ENCODE measurements at places on chromosomes 3 and 15.

DNA sequence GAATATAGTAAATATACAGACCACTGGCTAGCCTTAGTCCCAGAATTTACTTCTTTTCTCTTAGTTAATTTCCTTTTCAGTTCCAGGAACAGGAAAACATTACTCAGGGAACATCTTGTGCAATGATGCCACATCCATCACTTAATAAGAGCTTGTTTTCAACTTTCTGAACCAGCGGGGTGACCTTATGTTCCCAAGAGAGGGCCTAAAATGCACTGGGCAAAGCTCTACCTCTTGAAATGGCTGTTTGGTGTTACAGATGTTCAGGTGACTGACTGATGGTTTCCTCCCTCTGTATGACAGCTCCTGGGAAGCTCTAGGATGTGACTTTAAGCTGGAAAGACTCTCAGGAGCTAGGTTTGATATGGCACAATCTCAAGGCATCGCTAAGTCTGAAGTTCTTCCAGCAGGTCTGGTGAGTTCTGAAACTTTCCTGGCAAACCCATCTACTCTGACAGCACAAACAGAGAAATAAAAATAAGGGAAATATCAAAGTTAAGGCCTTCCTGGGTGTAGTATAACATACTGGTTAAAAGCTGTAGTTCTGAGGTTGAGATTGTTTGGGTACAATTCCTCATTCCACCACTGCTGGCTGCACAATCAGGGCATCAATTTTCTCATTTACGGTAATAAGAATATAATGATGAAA is 98.6 kb downstream of the ZIC1 start:
- DNase-seq: no peak

DNA sequence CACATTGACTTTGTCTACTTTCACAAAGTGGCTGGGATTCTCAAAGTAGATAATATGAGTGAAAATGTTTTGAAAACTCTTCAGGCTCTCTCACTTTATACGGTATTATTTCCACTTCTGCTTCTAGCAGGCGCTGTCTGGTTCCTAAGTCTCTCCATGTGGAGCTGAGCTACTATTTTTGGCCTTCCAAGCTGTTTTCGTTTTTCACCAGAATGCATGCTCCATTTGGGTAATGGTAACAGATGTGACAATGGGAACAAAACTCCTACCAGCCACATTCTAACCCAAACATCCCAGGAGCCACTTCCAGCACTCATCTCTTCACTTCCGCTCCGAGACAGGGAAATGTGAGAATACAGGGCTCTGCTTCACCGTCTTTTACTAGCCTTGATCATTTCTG is 586.7 kb downstream of the NTRK3 start:
- DNase-seq: no peak

- DNase-seq: no peak
Measured at GRCh38 chr15:68796576-68796975, 24.1 kb downstream of the ANP32A start.

GRCh38 chr3:61864886-61865285 is 303.5 kb downstream of the PTPRG start:
- no peak for DNase-seq

DNA sequence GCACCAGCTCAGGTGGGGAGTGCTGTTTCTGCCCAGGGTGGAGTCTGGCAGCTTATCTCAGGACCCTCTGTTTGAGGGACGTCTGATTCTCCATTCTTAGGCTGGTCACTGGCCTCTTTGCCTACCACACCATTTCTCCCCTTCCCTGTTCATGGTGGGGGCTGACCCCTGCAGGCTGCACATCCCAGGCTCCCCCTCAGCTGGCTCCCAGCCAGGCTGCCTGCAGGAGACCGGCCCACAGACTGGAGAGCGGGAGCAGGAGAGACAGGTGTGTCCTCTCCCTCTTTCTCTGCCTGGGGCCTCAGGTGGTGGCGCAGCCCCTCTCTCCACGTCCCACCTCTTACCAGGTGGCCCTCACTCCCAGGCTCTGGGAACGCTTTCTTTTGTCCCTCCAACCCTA is 60.8 kb downstream of the RAB11A start:
- no peak for DNase-seq

DNA sequence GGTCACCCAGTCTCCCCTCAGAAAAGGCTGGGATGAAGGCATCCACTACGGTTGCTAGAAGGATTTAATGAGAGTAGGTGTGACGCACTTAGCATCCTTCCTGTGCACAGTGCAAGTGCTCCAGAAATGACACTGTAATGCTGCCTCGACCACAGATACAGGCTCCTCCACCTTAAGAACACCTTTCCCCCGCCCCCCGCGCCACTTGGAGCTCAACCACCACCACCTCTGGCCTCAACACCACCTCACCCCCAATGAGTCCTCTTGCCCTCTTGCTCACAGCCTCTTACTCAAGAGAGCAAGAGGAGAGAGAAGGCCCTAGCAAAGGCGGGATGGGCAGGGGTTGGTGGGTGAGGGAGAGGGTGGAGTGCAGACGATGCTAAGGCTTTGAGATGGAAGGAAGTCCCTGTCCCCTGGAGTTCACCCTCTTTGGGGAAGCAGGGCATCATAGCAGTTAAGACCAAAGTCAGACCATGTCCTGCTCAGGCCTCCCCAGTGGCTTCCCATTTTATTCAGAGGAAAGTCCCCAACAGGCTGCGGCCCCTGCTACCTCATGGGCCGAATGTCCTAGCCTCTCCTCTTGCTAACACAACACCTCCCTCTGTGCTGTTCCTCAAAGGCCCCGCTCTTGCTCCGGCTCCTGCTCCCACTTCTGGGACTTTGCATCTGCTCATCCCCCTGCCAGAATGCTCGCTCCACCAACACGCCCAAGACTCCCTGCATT is 8.3 kb downstream of the STARD5 start:
- DNase-seq: no peak

DNA sequence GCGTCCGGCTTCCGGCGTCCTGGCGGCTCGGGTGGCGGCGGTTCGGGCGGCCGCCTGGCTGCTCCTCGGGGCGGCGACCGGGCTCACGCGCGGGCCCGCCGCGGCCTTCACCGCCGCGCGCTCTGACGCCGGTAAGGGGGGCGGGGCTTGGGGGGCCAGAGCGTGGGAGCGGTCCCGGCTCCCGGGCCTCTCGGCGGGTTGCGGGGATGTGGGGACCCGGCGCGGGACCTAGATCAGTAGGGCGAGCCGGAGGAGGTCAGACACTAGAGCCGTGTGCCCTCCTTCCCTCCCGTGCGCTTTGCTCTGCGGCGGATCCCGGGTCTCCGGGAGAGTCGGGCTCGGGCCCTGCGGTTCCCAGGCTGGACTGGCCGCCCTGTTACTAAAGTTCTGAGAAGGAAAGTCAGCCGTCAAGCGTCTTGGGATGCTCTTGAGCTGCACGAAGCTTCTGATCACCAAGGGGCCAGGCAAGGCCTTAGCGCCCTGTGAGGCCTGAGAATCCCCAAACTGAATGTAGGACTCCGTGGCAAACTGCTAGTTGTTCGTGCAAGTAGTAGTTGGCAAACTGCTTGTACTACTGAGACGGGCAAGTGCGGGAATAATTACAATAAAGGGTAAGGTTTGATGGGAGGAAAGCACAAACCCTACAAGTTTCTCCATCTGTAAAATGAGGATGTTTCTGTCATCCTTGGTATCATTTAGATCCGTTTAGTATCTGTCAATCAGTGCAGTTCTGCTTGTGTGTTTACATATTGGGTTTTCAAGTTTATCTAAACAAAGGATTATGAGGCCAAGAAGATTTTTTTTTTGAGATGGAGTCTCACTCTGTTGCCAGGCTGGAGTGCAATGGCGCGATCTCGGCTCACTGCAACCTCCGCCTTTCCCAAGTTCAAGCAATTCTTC is 587 bp downstream of the PIGX start:
- DNase-seq: no peak

GRCh38 chr15:67305506-67305905 is 50.9 kb downstream of the IQCH start:
- DNase-seq: no peak

DNA sequence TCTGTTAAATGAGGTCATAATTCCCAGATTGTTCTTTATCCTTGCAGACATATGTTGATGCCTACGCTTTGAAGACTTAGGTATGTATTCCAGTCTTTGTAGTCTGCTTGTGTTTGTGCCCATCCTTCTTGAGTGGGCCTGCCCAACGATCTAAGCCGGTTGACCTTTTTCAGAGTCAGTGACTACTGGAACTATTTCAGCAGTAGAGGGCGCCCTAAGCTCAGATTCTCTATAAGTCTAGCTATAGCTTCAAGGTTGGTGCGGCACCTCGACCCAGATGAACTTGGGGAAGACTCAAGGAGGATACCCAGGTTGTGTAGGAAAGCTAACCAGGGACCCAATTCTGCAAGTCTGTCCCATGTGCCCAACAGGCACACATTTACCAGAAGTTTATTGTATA is 228.8 kb upstream of the PPP2R3A start:
- DNase-seq: no peak

- DNase-seq: no peak
Measured at GRCh38 chr3:102156426-102156825, 278.4 kb upstream of the ZPLD1 start.

- DNase-seq: no peak
Measured at GRCh38 chr15:43931119-43931518, 104.3 kb downstream of the WDR76 start.

- no peak for DNase-seq
Measured at GRCh38 chr3:23258110-23258509, 55.0 kb downstream of the UBE2E2 start.

DNA sequence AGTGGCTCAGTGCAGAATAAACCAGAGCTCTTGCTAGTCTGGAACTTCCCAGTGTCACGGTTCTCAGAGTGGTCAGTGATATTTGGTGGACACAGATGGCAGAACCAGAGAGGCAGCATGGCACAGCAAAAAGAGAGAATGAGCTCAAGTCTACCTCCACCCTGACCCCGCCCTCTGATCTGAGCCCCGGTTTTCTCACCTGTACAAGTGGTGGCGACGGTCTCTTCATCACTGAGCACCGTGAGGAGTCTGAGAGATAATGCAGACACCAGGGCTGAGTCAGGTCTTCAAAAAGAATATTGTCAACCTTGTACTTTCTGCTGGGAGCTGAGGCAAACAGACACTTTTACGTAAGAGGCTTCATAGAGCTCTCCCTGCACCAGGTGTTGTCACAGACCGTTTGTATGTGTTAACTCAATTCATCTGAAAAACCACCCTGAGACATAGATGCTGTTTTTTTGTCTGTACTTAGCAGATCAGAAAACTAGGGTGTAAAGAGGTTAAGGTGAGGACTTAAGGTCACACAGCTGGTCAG is 13.2 kb downstream of the FGD5 start:
- DNase-seq: no peak

- no peak for DNase-seq
Measured at GRCh38 chr3:156535162-156535627, 19.7 kb downstream of the SSR3 start.

DNA sequence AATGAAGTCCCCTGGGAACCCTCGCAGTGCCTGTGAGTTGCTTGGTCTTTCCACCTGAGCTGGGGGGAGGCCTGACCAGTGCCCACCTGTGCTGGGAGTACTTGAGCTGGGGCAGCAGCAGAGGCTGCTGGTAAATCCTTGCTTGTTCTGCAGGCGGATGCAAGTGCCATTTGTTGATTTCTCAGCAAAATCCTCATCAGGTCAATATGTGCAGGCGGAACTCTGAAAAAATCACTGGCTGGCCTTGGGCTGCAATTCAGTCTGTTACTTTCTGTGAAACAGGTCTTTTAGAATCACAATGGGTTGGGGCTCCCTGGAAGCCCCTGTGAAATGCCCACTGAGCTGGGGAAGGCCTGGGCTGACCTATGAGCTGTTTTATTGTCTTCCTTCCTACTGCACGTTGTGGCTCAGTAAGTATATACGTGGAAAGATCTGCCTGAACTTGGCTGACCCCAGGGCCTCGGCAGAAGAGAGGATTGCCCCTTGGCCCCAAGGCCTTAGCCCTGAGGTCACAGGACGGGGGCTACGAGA is 182.0 kb upstream of the RGMA start:
- no peak for DNase-seq

GRCh38 chr3:55676643-55677042 is 189.5 kb upstream of the WNT5A start:
- DNase-seq: no peak

GRCh38 chr3:42300013-42300412 is 34.0 kb upstream of the CCK start:
- DNase-seq: no peak

DNA sequence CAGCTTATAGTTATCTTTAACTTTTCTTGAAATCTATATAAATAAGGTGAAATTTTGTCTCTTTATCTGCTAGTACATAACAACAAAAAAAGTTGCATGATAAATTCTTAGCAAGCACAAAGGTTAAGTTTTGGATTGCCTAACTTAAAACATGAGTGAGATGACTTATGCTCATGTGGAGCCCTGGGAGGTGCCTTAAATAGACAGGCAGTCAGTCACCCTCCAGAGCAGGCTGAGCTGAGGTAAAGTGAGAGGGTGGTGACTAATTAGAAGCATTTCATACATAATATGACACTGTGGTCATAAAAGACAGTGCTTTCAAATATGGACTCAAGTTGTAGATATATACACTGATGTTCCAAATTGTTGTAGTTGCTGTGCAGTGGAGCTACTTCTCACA is 14.6 kb upstream of the MME start:
- DNase-seq: no peak

DNA sequence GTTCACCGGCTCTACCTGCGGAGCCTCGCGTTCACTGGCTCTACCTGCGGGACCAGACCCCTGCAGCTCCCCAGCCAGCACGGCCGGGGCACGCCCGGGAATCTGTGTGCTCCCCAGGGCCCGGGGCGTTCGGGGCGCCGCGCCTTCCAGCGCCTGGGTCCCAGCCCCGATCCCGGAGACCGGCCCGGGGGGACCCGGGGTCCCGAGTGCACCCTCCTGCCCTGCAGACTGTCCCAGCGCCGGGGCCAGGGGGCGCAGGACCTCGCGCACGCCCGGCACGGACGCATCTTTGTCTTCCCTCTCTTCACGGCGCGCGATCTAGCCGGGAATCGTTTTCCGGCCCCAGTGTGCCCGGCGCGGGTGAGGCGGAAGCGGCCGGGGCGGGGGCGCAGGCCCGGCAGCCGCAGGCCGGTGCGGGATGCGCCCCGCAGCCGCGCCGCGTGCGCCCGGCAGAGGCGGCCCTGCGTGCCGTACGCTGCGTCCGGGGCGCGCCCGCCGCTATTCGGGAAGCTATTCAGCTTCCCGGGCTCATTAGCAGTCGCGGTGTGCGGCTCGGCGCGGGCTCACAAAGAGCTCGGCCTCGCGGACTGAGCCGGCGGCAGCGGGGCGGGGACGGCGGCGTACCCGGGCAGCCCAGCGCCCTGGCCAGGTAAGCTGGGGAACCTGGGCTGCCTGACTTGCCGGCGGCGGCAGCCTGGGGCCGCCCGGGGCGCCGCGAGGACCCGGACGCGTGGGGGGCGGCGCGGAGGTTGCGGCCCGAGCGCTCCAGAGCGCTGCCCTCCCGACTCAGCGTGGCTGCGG is at the start of gene APBA2:
TSS of gene APBA2 (plus strand) at position 345 of the 801 bp plus-strand sequence. CDS start 167,911 bp downstream, outside the sequence.
- no peak for DNase-seq

DNA sequence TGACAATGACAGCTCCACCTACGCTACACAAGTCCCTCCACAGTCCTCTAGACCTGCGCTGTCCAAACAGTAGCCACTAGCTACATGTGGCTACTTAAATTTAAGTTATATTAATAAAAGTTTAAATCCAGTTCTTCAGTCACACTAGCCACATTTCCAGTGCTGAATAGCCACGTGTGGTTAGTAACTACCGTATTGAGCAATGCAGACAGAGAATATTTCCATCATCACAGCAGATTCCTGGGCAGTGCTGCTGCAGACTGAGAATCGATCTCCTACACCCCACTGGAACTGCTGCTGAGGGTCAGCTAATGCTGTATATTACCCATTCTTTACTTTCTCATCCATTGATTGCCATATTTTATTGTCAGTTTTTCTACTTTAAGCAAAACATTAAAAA is 40.9 kb downstream of the HDC start:
- no peak for DNase-seq

- DNase-seq: no peak
Measured at GRCh38 chr15:74653426-74654102, 37.9 kb downstream of the CLK3 start.
